ENCODE measurements at places on chromosomes 1 and 21.

DNA sequence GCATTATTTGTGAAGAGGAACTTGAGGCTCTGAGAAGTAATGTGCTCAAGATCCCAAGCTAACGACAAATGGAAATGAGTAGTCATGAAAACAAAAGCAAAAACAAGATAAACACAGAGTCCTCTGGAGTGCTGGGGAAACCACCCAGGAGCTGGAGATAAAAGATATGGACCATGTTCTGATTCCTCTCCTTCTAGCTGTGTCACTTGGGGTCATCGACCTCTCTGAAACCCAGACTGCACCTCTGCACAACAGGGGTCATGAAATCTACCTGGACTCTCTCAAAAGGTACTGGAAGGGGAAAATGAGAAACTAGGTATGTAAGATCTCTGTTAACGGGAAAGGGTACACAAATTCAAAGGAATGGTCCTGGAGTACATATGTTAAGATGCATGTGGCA lies 6.5 kb downstream of the PGLYRP4 start:
- DNase-seq: no peak

- DNase-seq: no peak
Observed at GRCh38 chr1:39633422-39633821, 6.0 kb downstream of the HEYL start.

DNA sequence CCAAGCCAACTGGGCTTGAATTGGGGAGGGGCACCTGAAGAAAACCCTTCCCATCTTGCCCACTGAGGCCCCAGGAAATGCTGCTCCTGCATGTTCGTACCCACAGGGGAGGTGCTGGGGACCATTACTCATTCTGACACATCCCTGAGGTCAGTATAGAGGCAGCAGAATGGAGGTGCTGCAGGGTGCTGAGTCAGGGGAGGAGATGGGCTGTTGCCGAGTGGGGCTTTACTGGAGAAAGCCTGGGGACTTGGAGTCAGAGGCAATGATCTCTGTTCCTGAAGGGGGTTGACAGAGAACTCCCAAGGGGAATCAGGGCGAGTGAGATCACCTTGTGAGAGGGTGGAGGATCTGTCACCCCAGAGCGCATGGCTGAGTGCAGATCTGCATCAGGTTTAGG lies 40.2 kb upstream of the KCNA10 start:
- DNase-seq: no peak

- DNase-seq: no peak
Observed at GRCh38 chr1:162471290-162471853, 26.2 kb upstream of the UHMK1 start.

DNA sequence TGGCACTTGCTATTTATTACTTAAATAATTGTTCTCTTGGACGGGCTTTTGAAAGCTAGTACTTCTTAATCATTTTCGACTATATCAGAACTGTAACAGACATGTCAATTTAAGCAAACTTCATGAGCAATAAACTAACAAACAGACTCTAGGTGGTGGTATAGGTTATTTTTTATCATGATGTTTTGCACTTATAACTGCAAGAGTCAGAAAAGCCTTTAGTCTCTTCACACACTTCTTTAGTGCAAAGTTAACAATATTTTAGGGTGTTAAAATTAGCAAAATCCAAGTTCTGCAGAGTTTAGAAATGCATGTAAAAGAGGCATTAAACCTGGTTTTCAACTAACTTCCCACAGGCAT lies 2.2 kb downstream of the NRIP1 start:
- DNase-seq: no peak

- no peak for DNase-seq
Observed at GRCh38 chr1:230797376-230797920, 50.3 kb downstream of the CAPN9 start.

- no peak for DNase-seq
Observed at GRCh38 chr1:221078260-221078965, 199.2 kb downstream of the HLX start.

Data from stimulated activated CD4-positive, alpha-beta T cell treated with anti-CD3 and anti-CD28 coated beads, Interleukin-15, amount 100 ng/mL, for 48 hours (primary cell).